ENCODE measurements at places on chromosomes 5 and 9.

- DNase-seq: no peak
Observed at GRCh38 chr5:6587171-6587570, 45.7 kb downstream of the NSUN2 start.

DNA sequence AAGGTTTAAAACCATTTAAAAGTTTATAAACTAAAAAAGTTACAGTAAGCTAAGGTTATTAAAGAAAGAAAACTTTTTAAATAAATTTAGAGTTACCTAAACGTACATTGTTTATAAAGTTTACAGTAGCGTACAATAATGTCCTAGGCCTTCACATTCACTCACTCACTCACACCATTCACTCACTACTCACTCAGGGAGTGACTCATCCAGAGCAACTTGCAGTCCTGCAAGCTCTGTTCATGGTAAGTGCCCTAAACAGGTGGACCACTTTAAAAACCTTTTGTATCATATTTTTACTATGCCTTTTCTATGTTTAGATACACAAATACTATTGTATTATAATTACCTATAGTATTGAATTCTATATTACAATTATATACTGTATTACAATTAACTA lies 190.8 kb upstream of the RASA1 start:
- no peak for DNase-seq

GRCh38 chr5:122702524-122702875 lies 72.4 kb upstream of the SNX2 start:
- no peak for DNase-seq

- DNase-seq: no peak
Observed at GRCh38 chr5:171589461-171589860, 170.0 kb downstream of the FGF18 start.

DNA sequence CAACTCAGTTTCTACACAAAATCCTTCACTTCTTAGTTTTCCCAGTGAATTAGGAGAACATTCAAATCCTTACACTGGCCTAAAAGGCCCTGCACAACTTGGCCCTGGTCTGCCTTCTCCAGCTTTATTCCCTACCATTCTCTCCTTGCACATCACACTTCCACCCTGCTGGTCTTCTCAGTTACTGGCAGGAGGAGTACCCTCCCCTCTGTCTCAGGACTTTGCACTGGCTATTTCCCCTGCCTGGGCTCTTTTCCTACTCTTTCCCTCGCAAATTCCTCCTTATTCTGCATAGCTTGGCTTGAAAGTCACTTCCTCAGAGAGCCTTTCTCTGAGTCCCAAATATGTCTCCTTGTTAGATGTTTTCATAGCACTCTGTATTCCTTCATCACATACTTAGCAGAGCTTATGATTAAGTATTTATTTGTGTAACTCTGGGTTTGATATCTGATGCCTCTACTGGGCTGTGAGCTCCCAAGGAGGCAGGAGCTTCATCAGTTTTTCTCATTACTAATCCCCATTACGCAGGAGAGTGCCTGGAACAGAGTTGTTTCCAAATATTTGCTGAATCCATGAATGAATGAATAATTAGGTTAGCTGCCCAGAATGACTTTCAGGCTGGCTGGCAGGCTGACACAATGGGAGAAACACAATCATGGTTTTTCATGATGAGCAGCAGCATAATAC lies 159.8 kb upstream of the KLF9 start:
- no peak for DNase-seq

DNA sequence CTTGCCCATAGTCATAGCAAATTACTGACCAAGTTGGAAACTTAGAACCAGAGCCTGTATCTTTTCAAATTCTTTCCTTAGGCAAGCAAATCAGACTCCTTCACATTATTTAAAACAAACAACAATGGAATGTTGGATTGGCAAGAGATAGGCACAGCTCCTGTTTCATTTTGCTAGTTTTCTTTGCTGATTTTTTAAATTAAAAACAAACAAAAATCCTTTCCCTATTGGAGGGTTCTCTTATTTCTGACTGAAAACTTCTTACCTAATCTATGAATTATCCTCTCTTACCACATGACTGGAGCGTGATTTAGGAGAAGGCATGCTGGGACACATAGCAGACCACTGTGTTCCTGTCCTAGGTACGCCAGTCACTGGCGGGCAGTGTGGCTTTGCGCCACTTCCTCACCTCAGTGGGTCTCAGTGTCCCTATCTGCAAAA lies 63.0 kb downstream of the TTC39B start:
- DNase-seq: no peak

DNA sequence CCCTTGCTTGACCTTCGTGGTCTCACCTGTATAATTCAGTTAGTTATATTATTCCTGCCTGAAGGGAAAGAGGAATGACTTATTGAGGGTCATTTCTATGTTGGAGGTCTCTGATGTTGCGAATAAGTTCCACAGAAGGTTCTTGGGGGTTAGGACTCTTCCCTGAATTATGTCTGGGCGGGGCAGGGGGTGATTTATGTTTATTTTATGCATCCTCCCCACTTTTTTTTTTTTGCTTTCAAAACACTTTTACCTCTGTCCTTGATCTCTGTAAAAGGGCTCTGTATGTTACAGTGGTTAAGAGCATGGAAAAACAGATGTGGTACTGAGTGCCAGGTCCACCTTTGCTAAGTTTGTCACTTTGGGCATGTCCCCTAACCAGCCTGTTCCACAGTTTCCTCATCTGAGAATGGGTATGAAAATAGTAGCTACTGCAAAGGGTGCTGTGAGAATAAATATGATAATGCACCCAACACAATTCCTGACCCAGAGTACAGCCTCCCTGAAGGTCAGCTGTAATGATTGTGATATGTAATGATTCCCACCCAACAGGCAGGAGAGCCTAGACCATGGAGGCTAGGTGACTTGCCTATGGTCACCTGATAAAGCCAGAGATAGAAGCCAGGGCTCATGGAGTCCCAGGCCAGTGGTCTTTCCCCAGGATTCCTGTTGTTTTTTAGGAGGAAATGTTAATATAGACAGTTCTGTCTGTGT lies 54.8 kb downstream of the SLC22A5 start:
- no peak for DNase-seq

DNA sequence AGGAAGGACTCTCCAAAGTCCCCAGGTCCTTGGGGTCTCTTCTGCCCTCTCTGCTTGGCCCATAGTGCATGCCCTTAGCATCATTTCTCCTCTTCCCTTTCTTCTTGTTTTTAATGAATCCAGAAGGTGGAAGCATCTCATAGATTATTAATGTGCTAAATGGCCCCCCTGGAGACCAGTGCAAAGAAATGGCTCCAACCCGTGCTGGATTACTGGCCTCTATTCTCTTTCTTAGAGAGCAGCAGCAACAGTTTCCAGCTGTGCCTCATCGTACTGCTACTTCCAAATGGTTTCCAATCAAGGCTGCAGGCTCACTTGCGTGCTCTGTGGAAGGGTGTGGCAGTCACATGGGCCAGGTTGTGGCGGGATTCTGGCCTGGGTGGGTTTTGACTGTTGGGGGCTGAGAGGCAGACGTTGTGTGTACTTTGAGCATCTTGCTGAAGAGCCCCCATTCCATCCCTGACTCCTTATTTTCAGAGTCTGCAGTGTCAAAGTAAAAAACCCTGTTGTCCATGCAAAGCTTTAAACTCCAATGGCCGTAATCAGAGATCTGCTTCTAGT lies 139.7 kb downstream of the GABBR2 start:
- DNase-seq: no peak

GRCh38 chr9:76373173-76373783 lies 20.9 kb downstream of the RFK start:
- DNase-seq: no peak

GRCh38 chr5:171312129-171312974 lies 3.3 kb downstream of the TLX3 start:
- no peak for DNase-seq

GRCh38 chr5:128876569-128877382 lies 88.5 kb upstream of the SLC27A6 start:
- DNase-seq: no peak

DNA sequence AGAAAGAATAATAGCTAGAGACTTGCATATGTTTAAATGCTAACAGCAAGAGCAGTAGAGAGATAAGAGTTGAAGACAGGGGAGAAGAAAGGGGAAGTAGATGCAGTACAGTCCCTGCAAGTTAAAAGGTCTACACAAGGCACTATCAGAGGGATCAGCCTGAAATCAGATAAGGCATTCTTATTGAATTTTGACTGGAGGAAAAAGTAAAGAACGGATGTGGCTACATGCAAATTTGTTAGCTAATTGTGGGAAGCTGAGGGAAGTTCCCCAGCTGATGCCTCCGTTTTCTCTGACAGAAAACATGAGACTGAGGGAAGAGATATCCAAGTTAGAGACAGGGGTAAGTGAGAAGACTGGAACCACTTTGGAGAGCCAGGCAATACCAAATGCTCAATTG lies 12.9 kb upstream of the RHOBTB3 start:
- DNase-seq: no peak

DNA sequence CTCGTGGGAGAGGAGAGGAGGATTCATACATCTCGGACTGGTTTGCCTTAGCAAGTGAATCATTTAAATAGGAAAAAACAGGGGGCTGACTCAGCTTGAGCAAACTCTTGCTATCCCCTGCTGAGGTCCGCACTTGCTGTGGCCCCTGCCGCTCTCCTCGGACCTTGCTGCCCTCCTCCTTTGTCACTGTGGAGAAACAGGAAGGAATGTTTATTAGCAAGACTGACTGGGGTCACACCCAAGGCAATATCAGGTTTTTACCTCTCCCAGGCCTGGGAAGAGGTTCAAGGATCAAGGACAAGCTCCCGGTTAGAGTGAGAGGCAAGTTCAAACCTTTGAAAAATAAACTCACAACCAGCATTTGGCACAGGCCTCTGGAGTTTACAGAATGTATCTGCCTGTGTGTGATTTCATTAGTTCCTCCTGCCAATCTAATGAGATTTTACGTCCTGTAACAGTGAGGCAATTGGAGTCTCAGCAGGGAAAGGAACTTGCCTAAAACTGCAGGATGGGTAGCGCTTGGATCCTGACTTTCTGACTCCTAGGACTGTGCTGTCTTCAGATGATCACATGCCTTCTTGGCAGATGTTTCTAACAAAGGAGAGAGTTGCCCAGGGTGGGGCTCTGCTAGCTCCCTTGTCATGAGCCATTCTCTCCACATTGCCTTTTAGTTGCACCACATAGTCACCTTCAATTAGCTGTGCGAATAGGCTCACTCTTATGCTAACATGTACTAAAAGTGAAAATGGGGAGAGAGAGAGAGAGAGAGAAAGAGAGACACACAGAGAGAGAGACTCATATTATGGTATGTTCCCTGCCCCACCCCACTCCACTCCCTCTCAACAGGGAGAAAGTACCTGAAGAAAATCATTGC lies 108.6 kb upstream of the CDKN2B start:
- DNase-seq: no peak

GRCh38 chr9:18404434-18405029 lies 69.4 kb upstream of the ADAMTSL1 start:
- DNase-seq: no peak

DNA sequence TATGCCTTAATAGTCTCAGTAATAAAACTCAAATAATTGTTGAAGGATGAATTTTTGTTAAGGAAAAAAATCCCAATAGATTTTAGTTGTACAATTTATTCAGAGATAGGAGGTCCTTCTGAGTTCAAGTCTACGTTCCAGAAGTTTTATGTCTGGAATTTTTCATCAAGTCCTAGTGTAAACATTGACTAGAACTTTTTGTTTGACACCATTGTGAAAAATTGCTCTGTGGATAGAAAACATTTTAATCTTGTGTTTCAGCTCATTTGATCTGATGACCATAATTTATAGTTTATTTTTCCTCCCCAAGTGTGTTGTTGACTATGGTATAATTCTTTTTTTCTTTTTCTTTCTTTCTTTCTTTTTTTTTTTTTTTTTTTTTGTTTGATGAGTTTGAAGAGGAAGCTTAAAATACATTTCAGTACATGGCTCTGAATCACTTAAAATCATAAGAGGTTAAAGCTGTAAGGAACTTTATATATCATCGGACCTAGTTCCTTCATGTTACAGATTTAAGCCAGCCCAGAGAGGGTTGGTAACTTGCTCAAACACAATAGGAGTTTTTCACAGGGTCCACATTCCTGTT lies 20.7 kb downstream of the ITGA1 start:
- no peak for DNase-seq

- no peak for DNase-seq
Observed at GRCh38 chr5:90613918-90614504, 55.4 kb downstream of the ADGRV1 start.

DNA sequence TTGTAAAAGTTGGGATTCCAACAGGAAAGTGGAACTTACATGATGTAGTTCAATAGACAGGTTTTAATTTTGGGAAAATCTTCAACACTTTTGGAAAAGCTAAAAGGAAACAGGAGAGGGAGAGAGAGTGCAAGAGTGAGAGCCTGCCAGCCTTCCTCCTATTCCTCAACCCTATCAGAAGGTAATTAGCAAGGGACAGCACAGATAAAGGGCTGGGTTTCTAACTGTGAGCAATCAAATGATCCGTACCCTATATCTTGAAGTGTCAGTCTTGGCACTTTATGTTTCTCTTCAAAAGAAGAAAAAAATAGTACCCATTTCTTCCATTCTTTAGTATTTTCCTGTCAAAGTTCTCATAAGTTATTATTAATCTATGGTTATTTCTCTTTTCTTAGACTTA lies 79.4 kb downstream of the FER start:
- DNase-seq: no peak

DNA sequence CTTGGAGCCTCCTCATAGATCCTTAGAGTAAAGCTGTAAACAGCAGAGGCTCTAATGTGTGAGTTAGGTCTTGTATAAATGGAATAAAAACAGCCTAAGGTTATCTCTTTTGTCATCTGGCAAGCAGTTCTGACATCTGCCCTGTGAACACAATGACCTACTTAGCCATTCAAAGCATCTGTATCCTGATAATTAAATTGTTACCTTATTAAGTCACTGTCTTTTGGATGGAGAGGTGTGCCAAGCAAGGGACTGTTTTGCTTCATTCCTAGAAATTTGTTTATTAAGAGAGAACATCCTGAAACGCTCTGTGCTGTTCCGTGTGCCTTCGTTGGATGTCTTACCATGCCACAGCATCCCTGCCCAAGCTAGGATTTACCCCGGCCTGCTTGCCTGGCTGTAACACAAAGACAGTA lies 1.5 kb downstream of the LSM11 start:
- no peak for DNase-seq

DNA sequence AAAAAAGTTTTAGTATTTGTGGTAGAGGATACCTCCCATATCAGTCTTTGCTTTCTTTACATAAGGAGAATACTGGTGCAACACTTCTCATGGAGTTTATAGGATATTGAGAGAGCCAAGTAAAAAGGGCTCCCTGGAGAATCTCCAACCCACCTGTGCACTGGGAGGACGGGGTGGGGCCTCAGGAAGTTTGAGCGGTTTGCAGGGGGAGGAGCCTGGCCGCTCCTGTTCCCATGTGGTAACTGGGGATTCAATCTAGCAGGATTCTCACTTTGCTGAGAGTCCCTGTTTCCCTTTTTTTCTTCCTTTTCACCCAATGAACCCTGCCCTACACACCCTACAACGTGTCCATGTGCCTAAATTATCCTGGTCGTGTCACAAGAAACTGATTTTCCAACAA lies 82.8 kb downstream of the APTX start:
- no peak for DNase-seq

DNA sequence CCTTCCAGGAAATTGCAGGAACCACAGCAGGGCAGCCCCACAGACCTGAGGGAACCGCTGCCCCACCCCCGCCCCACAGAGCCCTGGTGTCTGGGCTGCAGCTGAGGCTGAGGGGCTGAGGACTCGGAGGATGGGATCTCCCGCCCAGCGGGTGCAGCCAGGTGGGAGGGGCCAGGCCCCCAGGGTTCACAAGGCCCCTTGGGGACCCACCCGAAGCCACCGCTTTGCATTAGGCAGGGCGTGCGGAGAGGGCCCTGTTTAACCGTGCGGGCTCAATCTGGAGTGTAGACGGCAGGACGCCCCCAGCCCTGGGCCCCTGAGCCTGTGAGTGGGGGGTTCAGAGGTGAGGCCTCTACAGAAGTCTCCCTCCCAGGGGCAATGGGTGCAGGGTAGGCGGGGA lies 10.8 kb downstream of the NOTCH1 start:
- DNase-seq: no peak

GRCh38 chr5:136109453-136110135 lies 23.1 kb upstream of the SMAD5 start:
- DNase-seq: no peak
